Activated CD8-positive, alpha-beta T cell treated with anti-CD3 and anti-CD28 coated beads, Interleukin-2, amount 10 ng/mL, durations not matched to agents 7 days and 5 days (primary cell): ENCODE measurements at places on chromosomes 6 and 20. TPM values are rescaled to one million over a fixed set of nuclear protein-coding genes. Genes with fewer than 3 reads are reported as not detected.

- no peak for DNase-seq
These were observed 58.2 kb downstream of the NEDD9 start for GRCh38 chr6:11174242-11174611.

DNA sequence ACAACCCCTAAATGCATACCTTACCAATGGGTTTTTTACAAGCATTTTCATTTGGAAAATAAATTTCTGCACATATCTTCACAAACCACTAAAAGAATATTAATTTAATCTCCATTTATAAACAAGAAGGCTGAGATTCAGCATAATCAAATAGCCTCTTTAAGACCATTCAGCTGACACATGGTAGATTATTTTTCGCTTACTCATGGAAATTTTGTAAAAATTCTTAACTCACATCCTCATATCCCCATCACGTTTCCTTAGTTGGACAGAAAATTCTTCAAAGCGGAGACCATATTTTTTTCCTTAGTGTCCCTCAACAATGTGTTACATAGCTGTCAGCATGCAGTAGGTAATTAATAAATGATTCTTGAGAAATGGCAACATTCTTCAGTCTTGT is 439.6 kb upstream of the PTCHD4 start:
- DNase-seq = no peak

DNA sequence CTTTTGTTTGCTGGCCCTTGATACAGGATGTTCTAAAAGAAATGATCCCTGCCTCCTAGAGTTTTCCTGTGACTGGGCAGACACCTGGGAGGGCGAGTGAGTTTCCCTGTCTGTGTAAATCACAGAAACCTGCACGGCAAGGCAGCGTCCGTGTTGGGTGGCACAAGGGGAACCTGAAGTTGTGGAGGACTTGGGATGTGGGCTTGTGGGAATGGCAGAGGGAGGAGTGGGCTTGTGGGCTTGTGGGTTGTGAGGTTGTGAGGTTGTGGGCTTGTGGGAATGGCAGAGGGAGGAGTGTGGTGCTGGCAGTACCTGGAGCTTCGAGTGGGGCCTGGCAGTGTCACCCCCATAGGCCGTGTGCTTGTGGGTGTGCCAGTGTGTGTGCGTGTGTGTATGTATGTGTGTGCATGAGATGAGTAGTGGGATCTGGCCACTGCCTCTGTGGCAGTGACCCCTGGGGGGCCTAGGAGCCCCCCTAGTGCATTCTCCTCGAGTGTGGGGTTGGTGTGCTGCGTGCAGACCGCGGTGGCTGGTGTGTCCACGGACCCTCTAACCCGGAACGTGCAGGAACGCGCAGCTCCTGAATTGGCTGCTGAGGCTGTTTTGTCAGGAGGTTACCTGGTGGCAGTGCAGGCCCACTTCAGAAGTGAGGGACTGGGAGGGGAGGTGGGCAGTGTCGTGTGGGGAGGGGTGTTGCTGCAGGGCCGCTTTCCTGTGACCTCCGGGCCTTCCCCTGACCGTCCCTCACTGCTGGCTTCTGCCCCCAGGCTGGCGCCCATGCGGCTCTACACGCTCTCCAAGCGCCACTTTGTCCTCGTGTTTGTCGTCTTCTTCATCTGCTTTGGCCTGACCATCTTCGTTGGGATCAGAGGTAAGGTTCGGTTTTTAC is 13.0 kb downstream of the TMEM181 start:
- no peak for DNase-seq

DNA sequence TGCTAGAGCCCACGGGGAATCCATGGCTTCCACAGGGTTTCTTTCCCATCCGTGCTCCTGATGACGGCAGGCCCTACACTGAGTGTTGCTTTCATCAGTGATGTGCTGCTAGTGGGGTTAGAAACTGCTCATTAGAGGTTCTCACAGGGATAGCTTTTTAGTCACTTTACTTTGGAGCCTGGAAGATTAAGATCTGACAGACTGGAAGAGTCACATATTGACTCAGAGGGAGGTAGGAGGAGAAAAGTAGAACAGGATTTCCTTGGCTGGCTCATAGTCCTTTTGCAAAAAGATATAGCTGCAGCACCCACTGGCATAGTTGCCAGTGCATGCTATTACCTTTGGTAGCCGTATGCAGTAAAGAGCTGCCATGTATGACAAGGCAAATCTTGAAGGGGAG is 890.3 kb downstream of the C6orf118 start:
- DNase-seq = no peak

- no peak for DNase-seq
These were observed 48.2 kb upstream of the LRRC1 start for GRCh38 chr6:53746442-53747103.

DNA sequence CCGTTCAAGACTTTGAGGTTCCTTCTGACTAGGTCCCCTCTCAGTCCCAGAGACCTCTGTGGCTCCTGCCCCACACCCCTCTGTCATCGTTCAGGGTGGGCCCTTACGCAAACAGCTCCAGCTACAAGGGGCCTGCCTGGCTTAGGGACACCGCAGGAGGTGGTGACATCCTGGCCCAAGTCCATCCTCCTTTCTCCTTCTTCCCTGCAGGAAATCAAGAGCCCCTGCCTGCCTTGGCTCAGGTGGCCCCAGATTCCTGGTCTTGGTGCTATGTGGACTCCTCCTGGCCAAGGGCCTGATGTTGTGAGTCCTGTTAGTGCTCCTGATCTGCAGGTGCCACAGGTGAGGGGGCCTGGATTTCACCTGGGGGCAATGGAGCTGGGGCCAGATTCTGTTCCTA is 8.1 kb downstream of the TREML4 start:
- no peak for DNase-seq

GRCh38 chr20:37295595-37295994 is 6.1 kb downstream of the MANBAL start:
- no peak for DNase-seq

GRCh38 chr6:157946865-157947532 is 34.7 kb upstream of the SYNJ2 start:
- DNase-seq = no peak

DNA sequence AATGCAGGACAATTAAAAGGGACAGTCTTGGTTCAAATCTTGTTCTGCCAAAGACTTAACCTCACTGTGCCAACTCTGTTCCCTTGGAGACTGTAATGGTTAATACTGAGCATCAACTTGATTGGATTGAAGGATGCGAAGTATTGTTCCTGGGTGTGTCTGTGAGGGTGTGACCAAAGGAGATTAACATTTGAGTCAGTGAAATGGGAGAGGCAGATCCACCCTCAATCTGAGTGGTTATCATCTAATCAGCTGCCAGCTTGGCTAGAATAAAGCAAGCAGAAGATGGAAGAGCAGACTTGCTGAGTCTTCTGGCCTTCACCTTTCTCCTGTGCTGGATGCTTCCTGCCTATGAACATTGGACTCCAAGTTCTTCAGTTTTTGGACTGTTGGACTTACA is 474.4 kb downstream of the CD83 start:
- DNase-seq = no peak

DNA sequence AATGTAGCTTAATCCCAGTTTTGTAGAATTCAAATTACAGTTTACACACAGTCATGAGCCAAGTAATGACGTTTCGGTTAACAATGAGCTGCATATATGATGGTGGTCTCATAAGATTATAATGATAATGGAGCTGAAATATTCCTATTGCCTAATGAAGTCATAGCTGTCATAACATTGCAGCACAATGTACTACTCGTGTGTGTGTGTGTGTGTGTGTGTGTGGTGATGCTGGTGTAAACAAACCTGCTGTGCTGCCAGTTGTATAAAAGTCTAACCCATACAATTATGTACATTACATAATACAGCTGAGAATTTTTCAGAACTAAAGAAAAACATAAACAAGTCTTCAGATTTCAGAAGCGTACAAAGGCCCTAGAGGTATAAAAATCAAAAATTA is 66.7 kb upstream of the ARID1B start:
- DNase-seq = no peak

- DNase-seq = no peak
These were observed 891.4 kb downstream of the TFAP2A start for GRCh38 chr6:9523462-9523861.

DNA sequence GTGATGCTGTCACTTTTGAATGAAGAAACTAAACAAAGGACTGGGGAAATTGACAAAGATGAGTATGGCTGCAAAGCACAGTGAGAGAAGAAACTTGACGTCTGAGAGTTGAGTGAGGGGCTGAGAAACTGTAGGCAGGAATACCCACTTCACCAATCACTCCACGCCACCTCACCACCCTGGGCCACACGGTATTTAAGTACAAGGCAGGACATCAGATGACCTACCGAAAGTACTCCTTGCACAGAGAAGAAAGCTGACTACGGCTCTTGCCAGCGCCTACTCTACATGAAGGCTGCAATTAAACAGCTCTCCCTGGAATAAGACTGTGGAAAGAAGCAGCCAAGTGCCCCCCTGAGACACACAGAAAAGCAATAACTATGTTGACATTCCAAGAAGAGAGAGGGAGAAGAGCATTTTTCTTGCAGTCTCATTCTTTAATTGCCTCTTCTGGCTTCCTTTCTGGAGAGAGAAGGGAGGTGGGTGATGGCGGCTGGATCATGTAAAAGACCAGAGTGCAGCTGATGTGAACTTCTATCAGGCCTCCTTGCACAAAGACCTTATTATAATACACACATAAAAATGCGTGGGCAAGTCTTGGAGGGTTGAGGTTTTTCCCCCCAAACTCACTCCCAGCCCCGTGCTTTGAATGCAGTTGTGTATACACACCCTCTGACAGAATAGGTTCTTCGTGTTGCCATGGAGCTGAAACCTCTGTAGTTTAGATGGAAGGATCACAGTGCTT is 44.6 kb downstream of the HIVEP2 start:
- DNase-seq = no peak

DNA sequence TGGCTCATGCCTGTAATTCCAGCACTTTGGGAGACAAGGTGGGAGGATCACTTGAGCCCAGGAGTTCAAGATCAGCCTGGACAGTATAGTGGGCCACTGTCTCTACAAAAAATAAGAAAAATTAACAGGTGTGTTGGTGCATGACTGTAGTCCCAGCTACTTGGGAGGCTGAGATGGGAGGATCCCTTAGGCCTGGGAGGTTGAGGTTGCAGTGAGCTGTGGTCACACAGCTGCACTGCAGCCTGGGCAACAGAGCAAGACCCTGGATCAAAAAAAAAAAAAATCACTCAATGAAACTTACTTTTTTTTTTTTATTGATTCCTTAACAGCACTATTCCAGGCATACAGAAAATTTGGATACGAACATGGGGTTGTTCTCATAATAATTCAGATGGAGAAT is 14.0 kb downstream of the CDKAL1 start:
- DNase-seq = no peak

GRCh38 chr6:142726616-142727015 is 218.4 kb downstream of the HIVEP2 start:
- DNase-seq = no peak

GRCh38 chr6:19279273-19279684 is 557.9 kb upstream of the ID4 start:
- DNase-seq = no peak

GRCh38 chr6:138571585-138572166 is 72.4 kb upstream of the NHSL1 start:
- no peak for DNase-seq

The C6orf15 gene
- total RNA-seq = not detected

The MYMX gene
- total RNA-seq = not detected
